Lower lobe of right lung (tissue), 2 donors: ENCODE measurements at places on chromosomes 7 and 10. TPM values are rescaled to one million over a fixed set of nuclear protein-coding genes. Genes with fewer than 3 reads are reported as not detected.

DNA sequence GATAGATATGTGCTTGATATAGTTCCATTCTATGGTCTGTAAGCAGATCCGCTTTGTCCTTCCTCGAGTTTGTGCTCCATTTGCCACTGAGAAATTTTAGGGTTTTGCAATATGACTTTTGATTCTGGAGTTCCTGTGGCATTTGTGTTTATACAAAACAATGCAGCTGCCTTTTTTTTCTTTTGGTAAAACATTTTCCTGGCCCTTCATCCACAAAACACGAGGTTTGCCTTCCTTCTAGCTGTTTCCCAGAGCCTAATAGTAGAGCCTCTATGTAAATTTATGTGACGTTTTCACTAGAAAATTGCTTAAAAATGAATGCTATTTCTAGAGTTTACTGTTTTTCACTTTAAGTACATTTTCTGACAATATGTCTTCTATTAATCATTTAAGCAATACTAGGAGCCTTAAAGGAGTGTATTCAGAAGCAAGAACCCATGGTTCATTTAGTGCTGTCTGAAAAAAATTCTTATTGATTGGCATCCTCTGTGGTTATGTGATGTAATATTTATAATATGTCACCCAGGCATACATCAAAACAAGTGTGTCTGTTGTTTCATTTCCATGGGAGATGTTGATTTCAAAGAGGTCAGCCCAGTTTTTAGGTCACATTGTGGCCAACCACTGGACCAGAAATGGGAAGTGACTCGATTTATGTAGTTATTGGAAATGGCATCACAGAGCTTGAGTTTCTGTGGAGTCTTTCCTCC, 618.3 kb downstream of the LRMDA start:
- DNase-seq = no peak

DNA sequence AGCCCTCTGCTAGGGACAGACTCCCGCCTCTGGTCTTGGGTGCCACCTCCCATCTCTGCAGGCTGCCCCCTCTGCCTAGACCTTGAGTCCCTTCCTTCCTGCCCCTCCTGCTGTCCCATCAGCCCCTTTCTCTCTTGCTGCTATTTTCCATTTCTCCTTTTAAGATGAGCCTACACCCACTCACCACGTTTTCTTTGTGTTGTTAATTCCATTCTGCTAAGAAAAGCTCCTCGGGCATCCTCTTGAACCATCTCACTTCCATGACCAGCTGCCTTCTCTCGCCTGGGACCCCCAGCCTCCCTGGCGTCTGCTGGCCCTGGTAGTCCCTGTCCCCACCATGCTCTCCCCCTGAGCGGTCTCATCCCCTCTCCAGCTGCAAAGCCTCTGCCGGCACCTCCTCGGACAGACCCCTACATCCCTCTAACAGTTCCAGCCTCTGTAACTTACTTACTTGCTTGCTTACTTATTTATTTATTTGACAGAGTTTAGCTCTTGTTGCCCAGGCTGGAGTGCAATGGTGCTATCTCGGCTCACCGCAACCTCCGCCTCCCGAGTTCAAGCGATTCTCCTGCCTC, 95.8 kb upstream of the SH2B2 start:
- no peak for DNase-seq

- DNase-seq = no peak
These were observed 8.7 kb upstream of the LIPM start for GRCh38 chr10:88793712-88794299.

DNA sequence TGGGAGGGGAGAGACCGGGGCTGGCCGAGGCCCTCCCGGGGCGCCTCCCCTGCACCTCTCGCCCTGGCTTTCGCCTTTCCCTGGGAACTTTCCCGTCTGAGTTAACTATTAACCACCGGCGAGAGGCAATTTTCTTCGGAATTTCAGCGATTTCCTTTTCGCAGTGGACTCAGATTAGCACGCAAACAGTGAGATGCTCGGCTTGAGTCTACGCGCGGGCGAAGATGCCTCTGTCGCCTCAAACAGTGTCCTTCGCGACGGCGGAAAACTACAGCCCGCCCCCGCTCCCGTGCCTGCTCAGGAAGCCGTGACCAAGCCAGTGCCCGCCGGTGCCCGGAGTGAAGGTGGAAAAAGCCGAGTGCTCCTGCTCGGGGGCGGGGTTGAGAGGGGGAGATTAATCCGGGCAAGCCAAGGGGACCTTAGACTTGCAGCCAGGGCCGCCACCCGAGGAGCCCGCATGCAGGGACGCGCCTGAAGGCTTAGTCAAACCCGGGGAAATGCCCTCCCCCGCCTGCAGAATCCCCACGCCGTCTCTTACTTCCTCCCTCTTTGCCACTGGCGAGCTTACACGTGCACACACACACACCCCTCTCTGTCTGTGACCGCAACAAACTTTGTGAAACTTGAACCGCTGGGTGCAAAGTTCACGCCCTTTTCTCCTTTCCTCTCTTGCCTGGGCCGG, 14.5 kb upstream of the PAX2 start:
- no peak for DNase-seq

DNA sequence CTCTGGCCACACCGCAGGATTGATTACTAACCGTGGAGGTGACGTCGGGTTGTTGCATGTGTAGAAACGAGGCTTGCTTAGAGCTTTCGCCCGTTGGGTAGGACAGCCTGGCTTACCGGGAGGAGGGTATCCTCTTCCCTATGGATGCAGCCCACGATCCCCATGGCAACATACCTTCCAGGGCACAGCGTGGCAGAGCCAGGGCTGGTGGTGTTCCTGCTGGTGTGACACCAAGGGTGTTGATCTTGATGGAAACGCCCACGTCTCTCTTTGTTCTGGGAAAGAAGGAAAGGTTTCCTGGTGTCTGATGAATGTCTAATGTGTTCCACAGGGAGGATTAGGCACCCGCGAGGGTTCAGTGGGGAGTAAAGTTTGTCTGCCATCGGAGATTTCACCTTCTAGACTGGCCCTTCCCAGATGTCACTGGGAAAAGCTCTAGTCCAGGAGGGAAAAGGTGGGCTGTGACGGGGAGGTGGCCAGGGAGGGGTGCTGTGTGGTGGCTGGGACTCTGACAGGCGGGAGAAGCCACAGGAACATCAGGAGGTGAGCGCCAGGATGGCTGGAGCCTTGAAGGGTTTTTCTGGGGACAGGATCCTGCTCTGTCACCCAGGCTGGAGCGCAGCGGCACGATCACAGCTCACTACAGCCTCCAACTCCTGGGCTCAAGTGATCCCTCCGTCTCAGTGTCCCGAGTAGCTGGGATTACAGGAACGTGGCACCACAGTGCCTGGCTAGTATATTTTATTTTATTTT, 102.1 kb downstream of the CUX1 start:
- DNase-seq = no peak

Gene ZKSCAN5
- total RNA-seq = 6.2 TPM
